Prostate gland (tissue), 2 donors: ENCODE measurements at places on chromosomes 2 and 18. TPM values are rescaled to one million over a fixed set of nuclear protein-coding genes. Genes with fewer than 3 reads are reported as not detected.

Gene GKN2
- total RNA-seq, result not detected

Gene ASB18
- total RNA-seq, result not detected

- no peaks in the 10 kb centered on the region for H3K36me3 ChIP-seq
- no peak for DNase-seq
- H3K27me3 ChIP-seq, result no peaks in the 10 kb centered on the region
- H3K27ac ChIP-seq, result no peak overlapping the region
Observed at GRCh38 chr2:233146194-233146593, 86.1 kb downstream of the INPP5D start.

GRCh38 chr2:28543316-28544035, 47.6 kb downstream of the PLB1 start:
- H3K27me3 ChIP-seq, result no peaks in the 10 kb centered on the region
- no peak overlapping the region for H3K4me3 ChIP-seq
- DNase-seq, result no peak
- H3K36me3 ChIP-seq, result no peaks in the 10 kb centered on the region
- no peaks in the 10 kb centered on the region for H3K4me1 ChIP-seq
- H3K27ac ChIP-seq, result no peak overlapping the region

Gene RASGRP3
- 21.0 TPM for total RNA-seq
